Thyroid gland (tissue), 4 donors: ENCODE measurements at places on chromosomes 6 and 20.

- no peak for DNase-seq
Observed at GRCh38 chr6:76451926-76452709, 379.7 kb upstream of the IMPG1 start.

DNA sequence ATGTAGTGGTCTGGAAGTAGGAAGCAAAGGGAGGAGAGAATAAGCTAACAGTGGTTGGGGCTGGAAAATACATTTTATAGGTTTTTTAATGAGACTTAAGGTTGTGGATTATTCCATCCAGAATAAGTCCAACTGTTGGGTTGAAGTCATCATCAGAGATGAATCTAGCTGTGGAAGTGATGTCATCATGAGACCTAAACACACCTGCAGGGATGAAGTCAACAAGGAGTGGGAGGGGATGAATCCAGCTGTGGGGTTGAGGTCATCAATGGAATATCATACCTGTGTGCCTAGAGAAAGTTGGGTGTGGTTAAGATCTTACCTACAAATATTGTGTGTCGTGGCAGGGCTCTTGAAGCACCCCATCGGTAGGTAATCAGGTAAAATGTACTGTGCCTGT is 730.7 kb downstream of the RFPL4B start:
- no peak for DNase-seq

- DNase-seq, result no peak
Observed at GRCh38 chr6:133983099-133983939, 30.3 kb downstream of the TBPL1 start.

- no peak for DNase-seq
Observed at GRCh38 chr6:13674533-13675190, 37.0 kb downstream of the RANBP9 start.

- no peak for DNase-seq
Observed at GRCh38 chr6:168598251-168599117, 157.5 kb downstream of the SMOC2 start.
